ENCODE measurements at places on chromosomes 6 and 20. TPM values are rescaled to one million over a fixed set of nuclear protein-coding genes. Genes with fewer than 3 reads are reported as not detected.

The HLA-DOA gene
- total RNA-seq: not detected

The COX4I2 gene
- total RNA-seq: not detected

The ELOVL2 gene
- not detected for total RNA-seq

The SGK2 gene
- 6.6 TPM for total RNA-seq

The HMGCLL1 gene
- not detected for total RNA-seq

The PRPH2 gene
- not detected for total RNA-seq

The TMEM181 gene
- total RNA-seq: 26.7 TPM

The PRSS16 gene
- 16.5 TPM for total RNA-seq

The MOG gene
- not detected for total RNA-seq

The NRSN1 gene
- total RNA-seq: not detected

The MAS1 gene
- not detected for total RNA-seq
